ENCODE measurements at places on chromosomes 1 and 21.

- DNase-seq = no peak
Observed at GRCh38 chr1:186799689-186800054, 29.1 kb upstream of the PLA2G4A start.

GRCh38 chr1:4315202-4315601 is 339.2 kb upstream of the AJAP1 start:
- no peak for DNase-seq

GRCh38 chr1:4762146-4762545 is 107.7 kb downstream of the AJAP1 start:
- no peak for DNase-seq

- DNase-seq = no peak
Observed at GRCh38 chr1:2382621-2383361, 8.6 kb downstream of the MORN1 start.

DNA sequence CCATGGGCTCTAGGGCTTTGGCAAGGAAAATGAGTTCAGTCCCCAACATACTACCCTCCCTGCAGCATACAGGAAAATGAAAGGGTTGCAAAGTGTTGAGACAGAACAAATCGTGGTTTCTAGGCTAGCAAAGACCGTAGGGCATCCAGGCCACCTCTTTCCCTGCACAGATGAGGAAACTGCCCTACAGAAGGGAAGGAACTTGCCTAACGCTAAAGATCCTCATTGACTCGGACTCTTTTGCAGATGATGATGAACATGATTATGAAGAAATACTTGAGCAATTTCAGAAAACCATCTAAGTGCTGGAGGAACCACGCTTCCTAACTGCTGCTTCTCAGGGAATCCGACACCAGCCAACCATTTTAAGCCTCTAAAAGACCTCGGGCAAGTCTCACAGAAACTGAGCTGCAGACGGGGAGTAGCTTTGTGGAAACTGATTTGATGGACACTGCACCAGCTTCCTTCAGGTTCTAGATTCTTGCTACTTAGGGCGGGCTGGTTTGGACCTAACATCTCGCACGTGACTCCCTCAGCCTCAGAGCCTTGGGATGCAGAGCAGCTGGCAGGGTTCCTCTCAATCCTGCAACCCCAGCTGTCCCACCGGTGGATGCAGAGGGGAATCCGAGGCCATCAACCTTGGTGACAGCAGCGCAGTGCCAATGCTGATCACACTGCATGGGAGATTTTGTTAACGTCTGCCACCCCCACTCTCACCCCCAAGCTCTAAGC is 13.4 kb downstream of the THEMIS2 start:
- no peak for DNase-seq

DNA sequence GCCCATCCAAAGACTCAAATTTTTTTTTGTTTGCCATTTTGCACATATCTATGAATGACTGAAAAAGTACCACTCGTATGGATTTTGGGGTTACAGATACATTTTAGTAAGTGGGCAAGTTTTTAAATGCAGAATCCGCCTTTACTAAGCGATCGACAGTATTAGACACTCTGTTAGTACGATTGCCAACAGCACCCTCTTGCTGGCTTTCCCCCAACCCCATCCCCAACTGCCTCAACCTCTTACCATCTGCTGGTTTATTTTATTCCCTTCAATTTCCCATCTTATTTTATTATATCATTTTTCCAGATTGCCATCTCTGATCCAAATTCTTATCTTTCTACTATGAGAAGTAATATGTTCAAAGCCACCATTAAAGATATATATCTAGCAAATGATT is 244.8 kb downstream of the LRRIQ3 start:
- no peak for DNase-seq

Data from esophagus squamous epithelium (tissue), 5 donors.